ENCODE measurements at places on chromosomes 12 and 14.

DNA sequence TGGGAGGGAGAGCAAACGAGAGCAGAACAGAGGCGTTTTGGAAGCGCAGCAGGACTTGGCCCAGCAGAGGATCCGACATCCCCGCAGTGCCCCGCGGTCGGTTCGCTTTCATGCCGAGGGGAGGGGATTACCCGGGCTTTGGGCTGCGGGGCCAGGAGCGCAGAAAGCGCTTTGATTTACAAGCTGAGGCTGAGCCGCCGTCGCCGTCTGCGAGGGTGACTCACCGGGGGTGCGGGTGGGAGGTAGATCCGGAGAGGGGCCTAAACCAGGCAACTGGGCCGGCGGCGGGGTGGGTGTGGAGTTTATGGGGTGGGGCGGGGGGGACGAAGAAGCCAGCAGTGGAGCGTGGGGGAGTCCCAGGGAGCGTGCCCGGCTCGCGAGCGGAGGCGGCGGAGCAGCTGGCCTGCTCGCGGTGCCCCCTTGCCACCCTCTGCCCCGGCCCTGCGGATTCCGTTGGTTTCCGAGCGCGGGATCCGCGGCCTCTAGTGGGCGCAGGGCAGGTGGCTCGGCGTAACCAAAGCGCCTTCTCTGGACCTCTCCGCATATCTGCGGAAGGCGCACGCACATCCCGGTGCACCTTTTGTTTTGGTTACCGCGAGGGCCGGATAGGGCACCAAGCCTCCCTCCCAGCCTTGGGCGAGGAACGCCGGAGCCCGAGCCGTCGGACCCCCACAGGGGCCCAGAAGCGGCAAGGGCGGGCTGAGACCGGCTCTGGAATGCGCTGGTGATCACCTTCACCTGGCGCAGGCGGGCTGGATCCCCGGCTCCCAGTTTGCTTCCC is 2.6 kb downstream of the SIX4 start:
- DNase-seq = peak; percentile 38

GRCh38 chr12:69343357-69343756 is 4.8 kb upstream of the LYZ start:
- no peak for DNase-seq

GRCh38 chr14:39984323-39984722 is 552.1 kb upstream of the FBXO33 start:
- DNase-seq = no peak

GRCh38 chr12:91910871-91911388 is 234.7 kb downstream of the BTG1 start:
- DNase-seq = no peak

DNA sequence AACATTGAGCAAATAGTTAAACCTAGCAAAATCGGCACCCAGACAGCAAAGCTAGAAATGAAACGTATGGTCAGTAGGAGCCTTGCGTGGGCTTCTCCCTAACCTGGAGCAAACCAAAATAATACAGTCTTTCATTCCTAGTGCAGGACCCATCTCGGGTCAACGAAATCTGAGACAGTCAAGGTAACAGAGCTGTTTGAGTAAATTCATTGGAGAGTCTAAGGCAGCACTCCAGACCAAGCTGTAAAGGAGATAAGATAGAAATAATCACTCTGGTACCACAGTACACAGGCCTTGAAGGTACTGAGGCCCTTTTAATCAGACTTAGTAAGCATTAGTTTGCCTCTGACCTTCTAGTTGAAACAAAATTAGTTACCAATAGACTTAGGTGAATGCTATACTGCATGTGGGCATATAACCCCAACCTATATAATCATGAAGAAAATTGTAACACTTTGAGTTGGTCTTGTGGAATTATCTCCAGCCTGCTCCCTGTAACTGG is 54.4 kb upstream of the BICD1 start:
- no peak for DNase-seq

- no peak for DNase-seq
Measured at GRCh38 chr12:6696690-6697583, 3.7 kb downstream of the PIANP start.

DNA sequence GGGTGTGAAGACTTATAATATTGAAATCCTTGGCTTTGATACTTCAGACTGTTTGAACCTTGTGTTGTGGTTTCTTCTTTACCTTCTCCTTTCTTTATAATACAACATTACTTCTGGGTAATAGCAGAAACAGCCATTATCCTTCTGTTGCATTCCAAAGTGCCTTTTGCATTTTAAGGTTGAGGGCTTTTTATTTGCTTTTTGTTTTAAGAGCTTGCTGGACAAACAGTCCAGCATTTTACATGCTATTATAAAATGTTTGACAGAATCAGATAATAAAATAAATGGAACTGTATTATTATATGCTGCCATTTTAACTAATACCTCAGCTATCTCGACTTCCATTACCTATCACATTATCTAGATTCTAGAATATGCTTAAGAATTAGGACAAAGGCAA is 14.0 kb downstream of the RNF34 start:
- DNase-seq = no peak

- no peak for DNase-seq
Measured at GRCh38 chr12:31207799-31208465, 118.0 kb downstream of the SINHCAF start.

DNA sequence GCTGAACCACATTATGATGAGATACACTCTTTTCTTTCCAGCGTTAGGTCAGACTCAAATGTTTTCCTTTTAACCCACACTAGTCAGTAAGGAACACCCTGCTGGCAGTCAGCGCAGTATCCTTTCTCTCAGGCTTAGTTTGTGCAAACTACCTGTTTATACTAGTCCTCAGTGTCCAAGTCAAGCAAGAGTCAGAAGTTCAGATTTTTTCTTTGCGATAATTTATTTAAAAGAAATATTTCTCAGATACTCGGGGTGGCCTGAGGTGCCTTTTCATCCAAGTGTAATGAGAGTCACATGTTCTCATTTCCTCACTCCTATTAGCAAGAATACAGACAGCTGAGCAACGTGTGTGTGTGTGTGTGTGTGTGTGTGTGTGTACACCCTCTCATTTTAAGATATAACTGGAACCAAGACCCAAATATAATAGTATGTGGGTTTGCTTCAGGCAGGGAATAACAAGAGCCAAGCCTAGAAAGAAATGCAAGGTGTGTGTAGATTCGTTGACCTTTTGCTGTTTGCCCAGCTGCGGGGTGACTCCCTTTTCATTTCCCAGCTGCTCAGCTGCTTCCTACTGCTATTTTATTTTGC is 182.7 kb downstream of the KICS2 start:
- DNase-seq = no peak

GRCh38 chr12:51643951-51644350 is 52.9 kb downstream of the SCN8A start:
- DNase-seq = no peak

- DNase-seq = no peak
Measured at GRCh38 chr12:72901685-72902084, 629.5 kb downstream of the TRHDE start.

DNA sequence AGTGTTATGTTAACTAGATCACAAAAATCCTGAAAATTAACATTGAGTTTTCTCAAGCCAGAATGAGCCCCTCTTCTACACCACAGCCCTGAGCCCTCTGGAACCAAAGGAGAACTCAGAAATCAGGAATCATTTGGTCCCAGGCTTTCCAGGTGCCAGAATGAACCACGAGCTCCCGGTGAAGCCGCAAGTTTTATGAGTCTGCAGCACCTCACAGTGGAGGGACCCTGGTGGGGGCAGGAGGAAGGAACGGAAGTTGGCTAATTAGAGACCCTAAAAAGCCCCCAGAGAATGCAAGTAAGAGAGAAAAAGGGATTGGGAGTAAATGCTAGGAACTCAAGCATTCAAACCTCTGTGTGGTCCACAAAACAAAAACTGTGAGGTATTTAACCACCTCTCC is 52.9 kb upstream of the BCL2L14 start:
- no peak for DNase-seq

- DNase-seq = no peak
Measured at GRCh38 chr12:108400481-108400880, 61.4 kb upstream of the CMKLR1 start.

GRCh38 chr14:24940213-24940783 is 109.6 kb downstream of the STXBP6 start:
- no peak for DNase-seq

- DNase-seq = no peak
Measured at GRCh38 chr12:30963709-30964564, 37.4 kb downstream of the TSPAN11 start.

DNA sequence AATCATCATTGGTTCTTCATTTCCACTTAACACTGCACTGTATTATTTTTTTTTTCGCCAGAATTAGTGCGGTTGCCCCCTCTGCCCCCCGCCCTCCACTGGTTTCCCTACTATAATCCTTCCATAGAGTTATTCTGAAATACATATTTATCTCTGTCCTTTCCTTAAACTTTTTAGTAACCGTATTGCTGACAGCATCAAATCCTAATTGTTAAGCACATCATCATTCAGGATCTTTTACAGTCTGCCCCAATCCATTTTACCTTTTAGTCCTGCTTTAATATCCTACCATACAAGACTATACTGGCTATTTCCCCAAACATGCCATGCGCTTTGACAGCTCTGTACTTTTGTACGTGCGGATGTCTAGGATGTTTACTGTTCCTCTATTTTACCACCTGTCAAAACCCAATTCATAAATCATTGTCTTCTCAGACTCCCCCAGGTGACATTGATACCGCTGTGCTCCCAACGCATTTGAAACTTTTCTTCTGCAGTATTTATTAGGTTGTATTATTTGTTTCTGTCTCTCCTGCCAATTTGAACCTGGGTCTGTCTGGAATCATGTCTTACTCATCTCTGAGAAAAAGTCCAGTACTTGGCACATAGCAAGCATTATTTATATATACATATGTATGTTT is 1.0 kb downstream of the FGFR1OP2 start:
- no peak for DNase-seq

GRCh38 chr14:55964091-55964490 is 154.1 kb upstream of the PELI2 start:
- DNase-seq = no peak

DNA sequence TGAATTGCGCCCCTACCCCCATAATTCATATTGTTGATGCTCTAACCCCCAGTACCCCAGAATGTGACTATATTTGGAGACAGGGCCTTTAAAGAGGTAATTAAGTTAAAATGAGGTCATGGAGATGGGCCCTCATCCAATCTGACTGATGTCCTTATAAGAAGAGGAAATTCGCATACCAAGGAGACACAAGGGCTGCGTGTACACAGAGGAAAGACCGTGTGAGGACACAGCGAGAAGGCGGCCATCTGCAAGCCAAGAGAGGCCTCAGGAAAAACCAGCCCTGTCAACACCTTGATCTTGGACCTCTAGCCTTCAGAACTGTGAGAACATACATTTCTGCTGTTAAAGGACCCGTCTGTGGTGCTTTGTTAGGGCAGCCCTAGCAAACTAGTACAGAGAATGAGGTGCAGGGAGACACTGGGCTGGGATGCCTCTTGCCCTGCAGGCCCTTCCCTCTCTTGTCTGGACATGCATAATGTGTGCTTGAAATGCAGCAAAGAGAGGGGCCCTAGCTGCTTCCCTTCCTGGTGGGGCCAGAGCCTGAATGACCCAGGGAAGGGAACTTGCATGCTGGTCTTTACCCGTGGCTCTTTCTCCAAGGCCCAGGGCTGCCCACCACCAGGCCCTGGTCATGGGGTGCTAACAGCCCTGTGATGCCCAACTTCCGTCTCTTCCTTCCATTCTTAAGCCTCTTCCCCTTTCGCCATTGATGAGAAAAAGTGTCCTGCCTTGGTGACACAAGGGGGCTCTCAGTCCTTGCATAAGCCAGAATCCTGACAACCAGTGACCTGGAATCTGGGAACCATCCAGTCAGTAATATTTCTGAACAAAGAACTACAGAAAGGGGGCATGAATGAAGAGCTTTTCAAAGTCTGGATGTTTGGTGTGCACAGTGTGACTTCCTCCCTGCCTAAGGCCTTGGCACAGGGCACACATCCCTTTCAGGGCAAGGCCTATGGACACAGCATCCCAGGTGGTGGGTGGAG is 50.0 kb upstream of the GPATCH2L start:
- no peak for DNase-seq

DNA sequence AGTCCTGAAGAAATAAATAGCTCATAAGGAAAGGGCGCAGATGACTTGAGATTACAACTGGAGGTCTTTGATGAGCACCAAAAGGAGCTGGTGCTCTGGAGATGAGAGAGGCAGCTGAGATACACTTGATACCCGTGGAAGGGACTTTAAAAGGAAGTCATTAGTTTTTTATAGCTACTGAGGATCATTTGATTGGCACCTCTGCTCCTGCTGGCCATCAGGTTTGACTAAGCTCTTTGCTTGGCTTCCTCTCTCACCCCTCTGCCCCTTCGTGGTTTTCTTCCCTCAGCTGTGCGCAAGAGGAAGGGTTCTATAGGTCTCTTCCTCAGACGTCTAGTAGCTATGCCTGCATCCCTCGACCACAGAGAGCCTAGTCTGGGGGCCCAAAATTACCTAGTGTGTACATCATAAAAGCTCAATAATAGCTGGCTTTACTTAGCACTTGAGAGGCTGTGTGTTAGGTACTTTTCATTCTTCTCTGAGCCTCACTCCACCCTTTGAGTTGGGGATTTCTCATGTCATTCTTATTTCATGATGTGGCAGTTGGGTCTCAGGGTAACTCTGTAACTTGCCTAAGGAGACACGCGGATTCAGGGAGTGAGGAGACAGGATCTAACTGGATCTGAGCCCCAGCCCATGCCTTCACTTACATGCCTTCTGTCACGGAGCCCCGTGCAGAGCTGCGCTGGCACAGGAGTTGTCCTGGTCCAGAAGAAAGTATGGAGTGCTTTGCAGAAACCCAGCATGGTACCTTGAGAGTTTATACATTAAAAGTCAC is 68.4 kb upstream of the ASPG start:
- no peak for DNase-seq

DNA sequence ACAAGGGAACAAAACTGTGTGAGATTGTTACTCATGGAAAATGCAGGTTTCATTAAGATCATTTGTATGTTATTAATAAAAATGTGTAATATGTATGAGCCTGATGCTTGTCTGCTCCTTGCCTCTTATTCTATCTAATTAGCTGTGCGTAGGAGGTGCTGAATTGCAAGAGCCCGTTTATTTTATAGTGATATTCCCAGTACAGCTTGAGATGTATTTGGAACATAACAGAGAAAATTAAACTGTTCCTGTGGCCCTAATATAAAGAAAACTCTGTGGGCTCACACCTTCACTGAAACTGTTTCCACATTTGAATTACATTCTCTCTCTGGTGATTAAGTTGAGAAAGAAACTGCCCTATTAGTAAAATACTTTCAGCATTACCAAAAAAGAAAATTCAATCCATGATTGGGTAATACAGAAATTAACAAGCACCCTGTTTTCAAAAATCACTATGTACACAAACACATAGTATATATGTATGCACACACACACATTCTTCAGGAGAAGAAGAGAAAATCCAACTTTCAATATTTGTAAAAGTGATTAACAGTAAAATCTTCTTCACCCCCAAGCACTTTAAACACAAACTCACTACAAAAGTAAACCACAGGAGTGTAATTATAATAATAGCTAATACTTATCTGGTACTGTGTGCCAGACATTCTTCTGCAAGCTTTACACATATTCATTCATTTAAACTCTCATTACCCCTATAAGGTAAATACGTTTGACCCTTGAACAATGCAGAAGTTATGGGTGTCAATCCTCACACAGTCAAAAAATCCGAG is 233.2 kb downstream of the PHLDA1 start:
- DNase-seq = no peak

DNA sequence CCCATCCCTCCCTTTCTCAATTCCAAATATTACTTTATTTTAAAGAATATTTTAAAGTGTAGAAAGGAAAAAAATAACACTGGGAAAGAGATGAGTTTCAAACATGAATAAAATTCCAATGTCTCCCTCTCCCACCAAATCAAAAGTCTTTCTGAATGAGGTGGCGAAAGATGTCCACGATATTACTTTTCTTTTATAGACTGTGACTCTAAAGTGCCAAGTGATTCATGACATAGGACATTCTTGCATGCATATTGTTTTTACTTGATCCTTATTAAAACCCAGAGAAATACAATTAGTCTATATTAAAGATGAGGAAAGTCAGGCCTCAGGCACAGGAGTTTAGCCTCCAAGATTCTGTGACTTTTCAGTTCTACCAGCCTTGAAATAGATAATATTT is 16.0 kb upstream of the LUM start:
- DNase-seq = no peak

Measured in activated CD4-positive, alpha-beta T cell treated with anti-CD3 and anti-CD28 coated beads, Interleukin-2, amount 50 U/mL, for 48 hours (primary cell).